Hematopoietic multipotent progenitor cell (in vitro differentiated cells): ENCODE measurements at places on chromosomes 2 and 18. TPM values are rescaled to one million over a fixed set of nuclear protein-coding genes. Genes with fewer than 3 reads are reported as not detected.
A peak's percentile ranks its signal among the peaks of the same experiment; 100 is the strongest.

Gene FASTKD1
- 11.6 TPM for total RNA-seq

Gene NABP1
- total RNA-seq: 10.5 TPM

Gene PSTPIP2
- 18.3 TPM for total RNA-seq

Gene RASGRP3
- 5.7 TPM for total RNA-seq

Gene BCS1L
- total RNA-seq: 33.4 TPM

Gene SNED1
- 11.8 TPM for total RNA-seq

Gene PXDN
- 6.2 TPM for total RNA-seq

DNA sequence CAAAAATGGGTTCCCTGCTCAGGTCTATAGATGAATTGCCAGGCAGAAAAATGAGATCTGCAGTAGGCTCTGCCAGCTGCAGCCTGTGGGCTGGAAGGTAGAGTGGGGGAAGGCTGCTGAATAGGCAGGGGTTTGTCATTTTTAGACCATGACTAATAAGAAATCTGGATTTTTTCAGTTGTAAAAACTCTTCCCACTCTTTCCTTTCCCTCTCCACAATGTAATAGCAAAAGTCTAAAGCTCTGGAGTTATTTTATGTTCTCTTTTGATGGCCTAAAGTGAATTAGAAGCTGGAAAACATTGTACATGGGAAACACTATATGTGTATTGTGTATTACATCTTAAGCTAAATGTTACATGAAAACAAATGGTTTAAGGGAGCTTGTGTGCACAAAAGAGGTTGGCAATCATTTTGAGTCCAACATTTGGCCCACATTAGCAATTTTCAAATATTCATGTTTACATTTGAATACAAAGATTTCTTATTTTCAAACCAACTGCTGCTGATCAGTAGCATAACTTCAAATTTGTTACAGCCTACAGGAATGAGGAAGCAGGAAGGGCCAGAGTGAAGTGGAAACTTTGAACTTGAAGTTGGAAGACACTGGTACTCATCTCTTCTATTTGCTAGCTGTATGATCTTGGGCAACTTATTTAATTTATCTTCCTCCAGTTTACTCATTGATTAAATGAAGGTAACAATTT, 407.1 kb downstream of the SLC4A3 start:
- DNase-seq: no peak

- no peak for DNase-seq
Observed at GRCh38 chr2:46257476-46257875, 39.7 kb upstream of the EPAS1 start.

DNA sequence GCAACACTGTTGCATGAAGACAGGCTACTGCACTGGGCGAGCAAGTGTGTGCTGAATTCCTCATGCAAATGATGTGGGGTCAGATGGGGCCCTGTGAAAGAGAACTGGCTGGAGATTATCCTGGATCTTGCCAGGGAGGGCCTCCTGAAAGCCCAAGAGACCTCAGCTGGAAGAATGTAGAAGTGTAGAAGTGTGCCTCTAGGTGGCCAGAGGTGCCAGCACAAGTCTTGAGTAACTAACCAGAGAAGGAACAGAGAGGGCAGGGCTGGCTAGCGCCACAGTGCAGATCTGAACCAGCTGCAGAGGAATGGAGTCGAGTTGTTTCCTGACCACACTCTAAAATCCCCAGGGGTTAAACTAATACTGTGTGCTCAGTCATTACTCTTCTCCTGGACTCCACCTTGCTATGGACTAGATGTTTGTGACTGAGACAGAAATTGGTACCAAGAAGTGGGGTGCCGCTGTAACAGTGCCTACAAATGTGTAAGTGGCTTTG, 399.3 kb downstream of the LRATD1 start:
- DNase-seq: no peak

GRCh38 chr2:227706859-227707258, 11.0 kb downstream of the SLC19A3 start:
- no peak for DNase-seq

DNA sequence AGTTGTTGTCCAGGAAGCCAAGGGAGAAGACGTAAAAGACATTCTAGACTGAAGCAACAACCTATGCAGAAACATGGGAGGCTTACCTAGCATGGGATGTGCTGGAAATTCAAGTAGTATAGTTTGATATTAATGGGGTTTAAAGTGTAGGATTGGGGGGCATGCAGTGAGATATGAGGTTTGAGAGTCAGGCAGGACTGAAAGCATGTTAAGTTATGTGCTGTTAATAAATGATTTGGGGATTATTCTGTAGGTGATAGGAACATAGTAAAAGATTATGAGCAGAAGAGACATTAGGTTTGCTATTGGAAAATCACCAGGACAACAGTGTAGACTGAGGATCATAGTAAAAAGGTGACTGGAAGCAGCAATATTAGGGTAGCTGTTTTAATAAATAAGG, 3.2 kb downstream of the EHBP1 start:
- DNase-seq: no peak

DNA sequence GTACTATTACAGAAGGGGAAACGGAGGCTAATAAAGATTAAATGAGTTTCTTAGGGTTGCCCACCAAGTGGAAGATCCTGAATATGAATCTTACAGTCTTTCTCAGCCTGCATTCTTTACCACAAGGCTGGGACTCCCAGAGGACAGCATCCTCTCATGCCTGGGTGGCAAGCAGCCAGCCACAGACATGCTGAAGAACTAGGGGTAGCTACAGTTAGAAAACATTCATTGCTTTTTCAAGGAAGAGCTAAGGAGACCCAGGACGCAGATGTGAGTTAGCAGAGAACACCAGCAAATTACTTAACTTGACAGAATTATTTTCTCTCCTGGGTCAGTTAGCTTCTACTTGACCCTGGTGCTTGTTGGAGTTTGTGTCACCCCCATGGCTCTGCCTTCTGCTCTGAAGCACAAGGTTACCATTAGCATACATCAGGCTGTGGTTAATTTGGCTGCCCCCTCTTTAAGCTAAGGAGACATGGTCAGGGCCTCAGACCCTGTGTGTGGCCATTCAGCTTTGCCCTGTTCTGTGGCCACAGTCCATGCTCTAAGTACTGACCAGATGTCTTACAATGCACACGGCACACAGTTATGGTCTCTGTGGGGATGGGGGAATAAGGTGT, 132.3 kb upstream of the TNP1 start:
- DNase-seq: no peak

GRCh38 chr2:160367887-160368286, 125.7 kb downstream of the RBMS1 start:
- DNase-seq: no peak

- DNase-seq: no peak
Observed at GRCh38 chr2:97910403-97911205, 85.1 kb downstream of the TMEM131 start.

- no peak for DNase-seq
Observed at GRCh38 chr2:32940316-32940997, 6.3 kb upstream of the LTBP1 start.

DNA sequence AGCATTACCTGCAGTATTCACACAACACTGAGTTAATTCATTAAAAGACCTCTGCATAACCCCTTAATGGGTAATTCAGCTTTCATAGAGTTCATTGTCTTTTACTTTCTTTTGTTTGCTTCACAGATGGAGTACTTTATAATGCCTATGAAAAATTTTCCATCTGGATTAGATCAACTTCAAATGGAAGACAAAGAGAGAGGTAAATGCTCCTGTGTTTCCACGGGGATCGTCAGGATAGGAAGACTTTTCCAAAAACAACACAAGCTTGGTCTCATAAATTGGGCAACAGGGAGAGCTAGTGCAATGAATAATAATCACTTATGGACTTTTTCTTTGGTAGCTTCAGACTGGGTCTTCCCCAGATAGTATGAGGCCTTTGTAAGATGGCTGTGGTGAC, 100.7 kb downstream of the ICOS start:
- DNase-seq: no peak

- DNase-seq: no peak
Observed at GRCh38 chr18:22971038-22971437, 37.9 kb downstream of the RBBP8 start.

DNA sequence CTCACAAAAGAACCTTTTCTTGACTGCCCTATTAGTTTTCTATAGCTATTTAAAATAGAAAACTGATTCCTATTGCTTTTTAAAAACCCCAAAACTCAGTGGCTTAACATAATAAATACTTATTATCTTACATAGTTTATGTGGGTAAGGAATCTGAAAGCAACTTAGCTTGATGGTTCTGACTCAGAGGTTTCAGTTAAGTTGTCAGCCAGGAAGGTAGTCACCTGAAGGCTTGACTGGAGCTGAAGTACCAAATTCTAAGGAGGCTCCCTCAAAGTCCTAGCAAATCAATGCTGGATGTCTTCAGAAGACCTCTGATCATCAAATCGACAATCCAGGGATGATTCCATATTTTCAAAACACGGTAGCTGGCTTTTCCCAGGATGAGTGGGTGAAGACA, 546.6 kb upstream of the CDH2 start:
- DNase-seq: no peak

GRCh38 chr2:127563458-127564428, 28.3 kb downstream of the MYO7B start:
- no peak for DNase-seq

- DNase-seq: peak; percentile 58
Observed at GRCh38 chr18:62802523-62802922, 87.2 kb downstream of the PHLPP1 start.

DNA sequence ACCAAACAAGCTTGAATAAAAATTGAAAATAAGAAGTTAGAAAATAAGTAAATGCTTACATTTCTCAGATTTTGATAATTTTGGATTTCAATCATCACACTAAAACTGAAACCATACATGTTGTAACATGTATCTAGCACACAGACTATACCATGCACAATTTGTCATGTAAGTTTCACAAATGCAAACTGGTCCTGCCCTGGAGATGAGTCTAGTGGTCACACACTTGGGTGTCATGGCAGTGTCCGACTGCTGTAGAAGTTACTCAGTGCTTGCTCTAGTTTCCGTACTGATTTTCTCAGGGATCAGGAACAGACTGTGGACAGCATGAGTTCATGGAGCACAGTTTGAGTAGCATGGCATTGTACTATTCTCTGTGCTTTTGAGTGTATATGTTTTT, 182.9 kb upstream of the RMP24 start:
- no peak for DNase-seq

GRCh38 chr2:25125189-25125588, 43.2 kb downstream of the POMC start:
- DNase-seq: no peak

DNA sequence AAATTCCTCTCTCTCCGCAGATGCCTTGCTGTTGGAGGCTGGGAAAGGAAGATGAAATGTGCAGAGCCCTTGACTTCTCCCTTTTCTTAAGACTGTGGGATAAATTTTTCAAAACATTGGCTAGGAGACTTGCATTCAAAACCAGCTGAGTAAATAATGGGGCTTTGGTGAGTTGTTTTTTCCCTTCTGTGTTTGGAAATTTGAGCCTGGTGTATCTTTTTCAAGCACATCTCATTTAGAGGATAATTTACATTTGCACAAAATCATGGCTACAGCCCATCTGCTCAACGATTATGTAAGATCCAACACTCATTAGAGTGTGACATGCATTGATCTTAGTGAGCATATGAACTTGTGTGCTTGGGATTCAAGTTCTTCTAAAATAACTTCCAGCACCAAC, 112.1 kb upstream of the ATP8B1 start:
- DNase-seq: no peak

GRCh38 chr2:3625186-3625585, 30.3 kb downstream of the COLEC11 start:
- no peak for DNase-seq

DNA sequence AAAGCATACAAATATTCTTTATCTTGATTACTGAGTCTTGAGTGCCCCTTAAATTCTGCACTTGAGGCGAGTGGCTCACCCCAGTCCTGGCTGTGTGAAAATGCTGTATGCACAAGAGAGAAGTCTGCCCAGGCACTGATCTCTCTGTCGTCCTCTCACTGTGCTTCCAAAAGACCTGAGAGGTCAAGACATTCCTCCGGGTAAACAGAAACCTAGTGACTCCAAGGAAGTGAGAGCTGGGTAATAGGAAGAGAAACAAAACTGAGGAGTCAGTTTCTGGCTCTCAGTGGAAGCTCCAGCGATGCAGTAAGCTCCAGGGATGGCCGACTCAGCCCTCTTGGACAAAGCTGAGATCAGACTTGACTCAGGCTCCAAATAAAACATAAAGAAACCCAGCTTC, 70.9 kb downstream of the AAK1 start:
- no peak for DNase-seq

DNA sequence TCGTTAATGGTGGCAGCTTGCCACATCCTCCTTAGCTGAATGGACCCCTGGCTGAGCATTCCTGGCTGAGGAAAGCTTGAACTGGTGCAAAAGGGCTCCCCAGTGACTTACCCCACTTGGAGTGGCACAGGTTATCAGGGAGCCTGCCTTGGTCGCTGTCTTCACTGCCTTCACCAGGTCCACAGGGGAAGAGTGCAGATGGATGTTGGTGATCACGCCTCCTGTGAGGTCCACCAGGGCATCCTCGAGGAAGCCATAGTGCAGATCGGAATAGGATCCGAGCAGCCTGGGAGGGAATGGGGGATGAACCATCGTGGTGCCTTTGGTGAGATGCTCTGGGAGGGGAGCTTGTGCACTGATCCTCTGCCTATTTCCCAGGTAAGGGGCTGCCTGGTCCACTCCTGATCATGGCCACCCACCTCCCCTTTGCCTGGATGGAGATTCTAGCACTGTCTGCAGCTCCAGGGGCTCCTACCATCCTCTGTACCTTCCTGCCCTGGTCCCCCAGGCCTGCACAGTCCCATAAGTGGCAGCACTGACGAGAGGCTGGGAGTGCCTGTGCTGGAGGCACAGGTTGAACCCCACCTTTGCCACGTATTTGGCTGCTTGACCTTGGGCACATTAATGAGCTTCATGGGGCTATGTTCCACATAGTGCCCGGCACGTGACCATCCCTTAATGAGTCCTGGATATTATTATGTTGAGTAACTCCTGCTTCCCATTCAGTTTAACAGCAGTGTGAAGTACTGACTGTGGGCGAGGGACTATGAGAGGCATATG, 43.0 kb downstream of the CAPN13 start:
- no peak for DNase-seq

DNA sequence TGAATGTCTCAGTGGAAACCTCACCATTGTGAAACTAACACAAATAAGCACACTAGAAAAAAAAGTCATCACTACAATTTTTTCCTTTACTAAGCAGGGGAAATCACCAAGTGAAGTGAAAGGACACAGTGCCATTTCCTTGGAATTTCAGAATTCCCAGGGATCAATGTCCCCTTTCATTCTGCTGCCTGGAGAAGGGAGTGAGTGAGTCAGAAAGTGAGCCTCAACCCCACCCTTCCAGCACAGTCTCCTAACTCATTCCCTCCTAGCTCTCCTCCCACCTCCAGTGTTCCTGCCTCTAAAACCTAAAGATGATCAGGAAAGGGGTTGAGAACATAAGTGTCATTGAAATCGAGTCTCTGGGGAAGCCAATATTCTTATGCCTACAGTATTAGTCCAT, 608.5 kb downstream of the RNF144A start:
- DNase-seq: no peak

DNA sequence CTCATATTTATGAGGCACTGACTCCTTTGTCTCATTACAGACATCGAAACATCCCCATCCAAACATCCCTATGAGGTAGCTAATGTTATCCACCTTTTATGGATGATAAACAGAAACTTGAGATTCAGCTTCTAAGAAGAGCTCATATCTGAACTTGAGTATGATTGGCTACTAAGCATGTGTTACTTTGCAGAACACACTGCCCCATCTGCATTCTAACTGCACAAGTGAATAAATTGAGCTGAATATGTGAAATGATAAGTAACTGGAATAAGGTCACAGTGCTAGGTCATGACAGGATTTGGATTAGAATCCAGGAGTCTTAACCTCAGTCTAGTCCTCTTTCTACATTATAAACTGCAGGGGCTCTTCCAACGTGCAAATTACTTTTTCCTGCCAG, 172.7 kb downstream of the SETBP1 start:
- no peak for DNase-seq

GRCh38 chr2:210531050-210531449, 25.3 kb upstream of the CPS1 start:
- no peak for DNase-seq
